T-helper 2 cell (primary cell): ENCODE measurements at places on chromosomes 7 and 10.

DNA sequence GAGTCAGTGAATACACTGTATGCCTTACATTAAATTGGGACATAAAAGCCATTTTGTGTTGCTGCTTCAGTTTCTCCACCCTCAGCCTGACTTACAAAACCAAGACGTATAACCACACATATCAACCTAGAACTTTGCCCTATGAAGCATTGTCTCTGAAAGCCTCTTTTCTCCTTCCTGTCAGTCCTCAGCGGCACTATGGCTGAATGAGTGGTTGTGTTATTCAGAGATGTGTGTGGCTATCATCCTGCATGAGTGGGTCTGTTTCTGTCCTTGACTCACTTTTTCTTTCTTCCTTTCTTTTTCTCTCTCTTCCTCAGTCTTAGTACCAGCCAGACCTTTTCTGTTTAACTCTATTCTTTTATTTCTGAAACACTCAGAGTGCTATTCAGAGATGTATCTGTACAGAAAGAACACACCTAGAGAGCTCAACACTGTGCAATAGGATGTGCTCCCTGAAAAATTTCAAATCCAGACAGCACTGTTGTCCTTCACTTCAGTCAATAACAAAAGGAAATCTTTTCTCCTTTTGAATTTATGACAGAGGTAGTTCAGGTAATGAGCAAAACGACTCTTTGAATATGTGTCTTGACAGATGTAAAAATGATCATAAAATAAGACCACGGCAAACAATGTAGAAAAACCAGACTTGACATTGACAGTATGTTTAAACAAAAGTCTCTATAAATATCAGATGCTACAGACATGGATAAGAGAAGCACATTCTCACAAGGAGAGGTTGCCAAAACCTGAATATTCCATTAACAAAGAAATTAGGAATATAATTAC lies 163.3 kb upstream of the FEZF1 start:
- no peak for DNase-seq

GRCh38 chr10:3420527-3421469 lies 248.2 kb upstream of the PITRM1 start:
- DNase-seq: no peak

DNA sequence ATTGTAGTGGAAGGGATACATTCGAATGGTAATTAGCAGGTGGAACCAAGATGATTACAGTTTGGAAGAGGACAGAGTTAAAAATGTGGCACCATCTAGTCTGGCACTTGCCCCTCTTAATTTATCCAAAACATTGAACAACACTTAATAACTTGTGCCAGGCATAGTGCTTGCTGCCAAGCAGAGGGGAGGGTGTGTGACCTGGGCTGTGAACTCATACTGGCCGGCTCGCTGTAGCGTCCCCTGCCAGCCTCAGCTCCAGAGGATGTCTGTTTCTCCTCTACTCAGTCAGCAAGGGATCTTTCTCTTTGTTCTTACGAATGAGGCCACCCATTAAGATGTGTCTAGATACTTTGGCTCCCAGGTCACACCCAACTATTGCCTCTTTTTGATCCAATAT lies 179.4 kb upstream of the INHBA start:
- no peak for DNase-seq

- no peak for DNase-seq
These were observed 283.0 kb downstream of the HDAC9 start for GRCh38 chr7:18778594-18778993.

- no peak for DNase-seq
These were observed 168.3 kb downstream of the MYOF start for GRCh38 chr10:93313798-93314197.

- no peak for DNase-seq
These were observed 17.1 kb downstream of the SLC26A3 start for GRCh38 chr7:107785926-107786325.

DNA sequence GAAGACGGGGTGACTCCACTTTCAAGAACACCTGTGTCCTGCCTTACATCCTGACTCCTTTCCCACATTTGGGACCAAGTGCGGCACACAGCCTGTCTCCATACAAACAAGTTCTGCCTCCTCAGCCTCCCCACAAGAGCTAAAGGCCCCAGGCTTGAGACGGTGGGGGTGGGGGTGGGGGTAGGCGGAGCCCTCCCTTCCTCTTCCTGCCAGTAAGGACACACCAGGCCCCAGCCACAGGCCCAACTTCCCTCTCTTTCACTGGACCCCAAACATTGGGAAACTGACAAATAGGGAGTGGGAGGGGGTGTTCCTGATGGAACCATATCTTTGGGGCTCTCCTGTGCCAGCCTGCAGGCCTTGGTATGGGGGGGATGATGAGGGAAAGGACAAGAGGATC lies 4.6 kb downstream of the CDK5 start:
- DNase-seq: no peak
